Hematopoietic multipotent progenitor cell treated with erythropoietin and hydrocortisone succinate and interleukin-3 and kit ligand, for 17 days (in vitro differentiated cells): ENCODE measurements at places on chromosomes 4 and X.

DNA sequence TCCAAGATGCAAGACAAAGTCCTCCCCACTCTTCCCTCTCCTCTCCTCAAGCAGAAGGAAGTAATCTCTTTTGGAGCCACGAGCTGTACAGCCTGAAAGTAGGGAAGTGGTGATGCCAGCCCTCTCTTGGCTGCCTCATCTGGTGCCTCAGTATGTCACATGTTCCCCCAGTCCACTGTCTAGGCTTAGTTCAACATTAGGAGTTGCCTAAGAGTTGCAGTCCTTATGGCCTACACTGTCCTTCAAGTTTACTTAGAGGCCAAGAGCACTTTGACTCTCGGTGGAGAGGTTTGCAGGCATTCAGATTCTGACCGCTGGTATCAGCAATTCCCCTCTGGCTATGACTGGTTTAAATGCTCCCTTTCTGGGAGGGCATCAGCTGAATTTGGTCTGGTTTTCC, 735.6 kb downstream of the GLUD2 start:
- DNase-seq: no peak

GRCh38 chrX:110420771-110421499, 62.3 kb downstream of the RTL9 start:
- DNase-seq: no peak

- DNase-seq: no peak
Observed at GRCh38 chr4:108890484-108890881, 127.6 kb upstream of the ETNPPL start.

- DNase-seq: no peak
Observed at GRCh38 chr4:121668368-121669162, 28.2 kb downstream of the ANXA5 start.

DNA sequence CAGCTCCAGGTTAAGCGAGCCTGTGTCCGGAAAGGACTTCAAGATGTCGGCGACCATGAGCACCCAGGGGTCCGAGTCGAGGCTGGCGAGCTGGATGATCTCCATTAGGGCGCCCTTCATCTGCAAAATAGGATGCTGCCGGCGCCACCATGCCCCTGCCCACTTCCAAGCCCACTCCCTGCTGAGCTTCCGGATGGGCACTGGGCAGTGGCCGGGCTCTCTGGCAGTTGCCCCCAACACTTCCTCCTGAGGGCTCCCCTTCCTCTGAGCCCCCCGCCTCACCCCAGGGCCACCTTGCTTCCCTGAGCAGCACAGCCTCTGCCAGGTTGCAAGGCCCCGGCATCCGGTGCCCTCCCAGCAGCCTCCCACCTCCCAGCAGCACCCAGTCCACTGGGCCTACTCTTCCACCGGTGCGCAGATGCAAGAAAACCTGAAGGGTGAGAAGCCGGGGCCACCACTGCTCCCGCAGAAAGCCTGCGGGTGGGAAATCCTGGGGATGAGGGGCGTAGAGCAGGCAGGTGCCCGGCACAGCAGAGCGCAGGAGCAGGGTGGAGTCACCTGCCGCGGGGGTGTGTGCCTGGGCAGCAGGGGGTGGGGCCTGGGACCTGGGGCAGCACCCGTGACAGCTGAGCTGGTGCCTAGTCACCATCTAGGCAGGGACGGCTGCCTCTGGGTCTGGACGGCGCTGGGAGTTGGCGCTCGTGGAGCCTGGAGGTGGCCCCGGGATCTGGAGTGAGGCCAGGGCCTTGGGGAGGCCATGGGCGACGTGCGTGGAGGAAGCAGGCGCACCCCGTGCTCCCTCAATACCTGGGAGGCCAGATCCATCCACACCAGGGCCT, 17.0 kb downstream of the NELFA start:
- no peak for DNase-seq

DNA sequence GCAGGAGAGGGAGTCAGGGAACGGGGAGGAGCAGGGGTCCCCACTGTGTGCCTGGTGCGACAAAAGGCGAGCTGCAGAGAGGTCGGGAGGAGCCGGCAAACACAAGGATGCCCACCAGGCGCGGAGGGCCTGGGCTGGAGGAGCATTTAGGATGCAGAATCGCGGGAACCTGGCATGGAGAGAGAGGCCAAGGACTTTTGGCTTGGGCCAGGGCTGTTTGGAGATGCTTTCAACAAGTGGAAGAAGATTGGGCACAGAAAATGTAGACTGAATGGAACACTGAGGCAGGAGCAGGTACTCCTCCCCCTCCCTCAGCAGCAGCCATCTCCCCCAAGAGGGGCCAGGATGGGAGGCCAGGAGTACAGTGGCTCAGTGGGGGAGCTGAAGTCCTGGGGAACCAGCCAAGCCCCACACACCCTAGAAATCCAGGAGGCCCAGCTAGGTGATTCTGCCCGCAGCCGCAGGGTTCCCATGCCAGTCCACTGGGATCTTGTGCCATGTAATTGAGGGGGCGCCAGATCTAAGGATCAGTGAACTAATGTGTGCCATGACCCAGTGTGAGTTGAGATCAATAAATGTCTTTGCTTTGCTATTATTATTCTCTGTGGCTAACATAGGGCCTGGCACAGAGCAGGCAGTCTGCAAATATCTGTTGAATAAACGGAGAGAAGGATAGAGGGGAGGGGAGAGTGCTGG, 1.1 kb upstream of the ABLIM2 start:
- no peak for DNase-seq
